ENCODE measurements at places on chromosomes 7 and 10. TPM values are rescaled to one million over a fixed set of nuclear protein-coding genes. Genes with fewer than 3 reads are reported as not detected.

SEMA3D gene
- 0.32 TPM for total RNA-seq

HOXA6 gene
- 2.3 TPM for total RNA-seq

OPN4 gene
- total RNA-seq, result not detected

ABCB1 gene
- total RNA-seq, result 4.5 TPM

WNT8B gene
- not detected for total RNA-seq

PODXL gene
- 189 TPM for total RNA-seq

WEE2 gene
- total RNA-seq, result not detected

DKK1 gene
- 21.4 TPM for total RNA-seq

HMX2 gene
- total RNA-seq, result not detected

CAV2 gene
- total RNA-seq, result 400 TPM

FOXP2 gene
- 8.6 TPM for total RNA-seq

ATP6V0A4 gene
- total RNA-seq, result 0.06 TPM

ANLN gene
- 41.1 TPM for total RNA-seq

TPK1 gene
- 28.9 TPM for total RNA-seq

RALA gene
- total RNA-seq, result 39.7 TPM

GBF1 gene
- total RNA-seq, result 31.8 TPM

CASP2 gene
- total RNA-seq, result 13.4 TPM

TFPI2 gene
- 81.8 TPM for total RNA-seq

PRPS1L1 gene
- not detected for total RNA-seq

NUTM2A gene
- 0.44 TPM for total RNA-seq

SPDYE16 gene
- under 0.01 TPM for total RNA-seq

RBM17 gene
- 36.3 TPM for total RNA-seq

SSBP1 gene
- total RNA-seq, result 130 TPM

MYOF gene
- total RNA-seq, result 254 TPM

LMOD2 gene
- total RNA-seq, result 0.16 TPM

SUN1 gene
- total RNA-seq, result 102 TPM

FAM13C gene
- 10.2 TPM for total RNA-seq

TRIM74 gene
- not detected for total RNA-seq

TMEM213 gene
- total RNA-seq, result not detected

STAG3 gene
- total RNA-seq, result 0.25 TPM

LIPK gene
- total RNA-seq, result not detected

MBL2 gene
- not detected for total RNA-seq

LRCH4 gene
- total RNA-seq, result 7.3 TPM

CH25H gene
- total RNA-seq, result 0.65 TPM

ANXA11 gene
- total RNA-seq, result 28.6 TPM

HOXA11 gene
- total RNA-seq, result 0.31 TPM

CRTAC1 gene
- total RNA-seq, result 3.1 TPM

INMT gene
- 0.16 TPM for total RNA-seq

PAPSS2 gene
- 104 TPM for total RNA-seq

INHBA gene
- total RNA-seq, result 2.6 TPM

RPP38 gene
- 8.1 TPM for total RNA-seq

OR2A5 gene
- total RNA-seq, result not detected

SPOCK2 gene
- total RNA-seq, result 0.32 TPM

TMEM120A gene
- total RNA-seq, result 137 TPM

TMEM225B gene
- total RNA-seq, result not detected

SUN3 gene
- not detected for total RNA-seq

PSMG3 gene
- 25.1 TPM for total RNA-seq

ATOH7 gene
- not detected for total RNA-seq

GPR158 gene
- under 0.01 TPM for total RNA-seq

Measured in bladder microvascular endothelial cell (primary cell).